ENCODE measurements at places on chromosomes 3 and 15.
A peak's percentile ranks its signal among the peaks of the same experiment; 100 is the strongest.

DNA sequence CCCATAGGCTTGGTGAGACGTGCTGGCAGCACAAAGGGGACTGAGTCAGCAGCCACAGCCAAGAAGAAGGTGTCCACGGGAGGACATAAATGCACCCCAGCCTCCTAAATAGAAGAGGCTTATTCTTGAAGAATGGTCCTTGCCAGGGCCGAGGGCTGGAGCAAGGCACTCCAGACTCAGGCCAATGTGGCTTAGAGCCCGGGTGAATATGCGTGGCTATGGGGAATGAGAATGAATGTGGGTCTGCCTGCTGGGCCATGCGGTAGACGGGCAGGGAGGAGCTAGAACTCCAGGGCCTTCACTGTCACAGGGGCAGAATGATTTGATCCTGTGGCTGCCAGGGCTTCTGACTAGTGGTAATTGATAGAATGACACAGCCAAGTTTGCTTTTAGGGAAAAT, 34.0 kb downstream of the DHX30 start:
- DNase-seq: no peak

GRCh38 chr3:11638495-11639358, 5.0 kb downstream of the VGLL4 start:
- DNase-seq: peak; percentile 70

- no peak for DNase-seq
Measured at GRCh38 chr3:177451301-177451750, 254.0 kb upstream of the TBL1XR1 start.

GRCh38 chr3:7144697-7145308, 283.9 kb downstream of the GRM7 start:
- DNase-seq: no peak

DNA sequence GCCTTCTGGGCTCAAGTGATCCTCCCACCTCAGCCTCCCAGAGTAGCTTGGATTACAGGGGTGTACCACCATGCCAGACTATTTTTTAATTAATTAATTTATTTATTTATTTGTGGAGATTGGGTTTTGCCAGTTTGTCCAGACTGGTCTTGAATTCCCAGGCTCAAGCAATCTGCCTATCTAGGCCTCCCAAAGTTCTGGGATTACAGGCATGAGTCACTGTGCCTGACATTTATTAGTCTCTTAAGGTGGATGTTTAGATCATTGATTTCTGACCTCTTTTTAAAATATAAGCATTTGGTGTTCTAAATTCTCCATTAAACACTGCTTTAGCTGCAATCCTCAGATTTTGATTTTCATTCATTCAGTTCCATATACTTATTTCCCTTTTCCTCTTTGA, 15.6 kb downstream of the FBXW12 start:
- DNase-seq: no peak

- DNase-seq: no peak
Measured at GRCh38 chr3:157128771-157129681, 30.9 kb downstream of the CCNL1 start.

DNA sequence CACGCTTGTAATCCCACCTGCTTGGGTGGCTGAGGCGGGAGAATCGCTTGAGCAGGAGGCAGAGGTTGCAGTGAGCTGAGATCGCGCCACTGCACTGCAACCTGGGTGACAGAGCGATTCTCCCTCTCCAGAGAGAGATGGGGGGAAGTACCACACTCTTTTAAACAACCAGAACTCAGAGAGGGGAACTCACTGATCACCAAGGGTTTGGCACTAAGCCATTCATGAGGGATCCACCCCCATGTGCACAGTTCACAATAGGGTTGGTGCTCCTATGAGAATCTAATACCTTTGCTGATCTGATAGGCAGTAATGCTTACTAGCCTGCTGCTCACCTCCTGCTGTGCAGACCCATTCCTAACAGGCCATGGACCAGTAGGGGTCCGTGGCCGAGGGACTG, 51.6 kb downstream of the QTRT2 start:
- no peak for DNase-seq

DNA sequence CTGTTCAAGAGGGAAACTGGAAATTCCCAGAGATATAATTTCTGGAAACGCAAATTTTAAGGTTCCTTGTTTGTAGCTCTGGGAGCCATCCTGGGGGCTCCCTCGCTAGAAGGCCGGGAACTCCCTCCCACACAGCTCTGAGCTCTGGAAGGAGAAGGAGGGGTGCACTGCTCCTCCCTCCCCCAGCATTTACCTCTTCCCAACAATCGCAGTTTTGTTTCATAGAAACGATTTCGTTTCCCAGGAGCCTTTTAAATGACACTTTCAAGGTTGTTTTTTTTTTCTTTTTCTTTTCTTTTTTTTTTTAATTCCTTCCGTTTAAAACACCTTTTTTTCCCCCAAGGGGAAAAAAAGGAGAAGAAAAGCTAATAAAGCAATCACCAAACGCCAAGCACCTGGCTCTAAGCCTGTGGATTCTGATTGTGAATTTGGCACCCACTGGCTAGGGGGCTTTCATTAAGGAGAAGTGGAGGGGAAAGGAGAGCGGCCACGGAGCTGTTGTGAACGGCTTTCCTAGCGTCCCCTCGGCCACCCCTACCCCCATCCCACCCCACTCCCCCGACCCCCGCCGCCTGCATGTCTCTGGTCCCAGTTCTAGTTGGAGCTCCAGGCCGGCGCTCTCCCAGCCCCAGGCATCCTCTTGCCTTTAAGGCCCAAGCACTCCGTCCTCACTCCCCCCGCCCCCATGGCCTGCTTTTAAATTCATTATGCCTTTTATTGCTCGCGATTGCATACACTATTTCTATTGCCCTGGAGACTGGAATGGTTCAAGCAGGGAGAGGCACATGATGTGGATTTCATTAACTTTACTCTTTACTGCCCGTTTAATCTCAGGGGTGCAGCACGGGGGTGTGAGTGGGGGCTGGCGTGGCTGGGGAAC, 13.6 kb upstream of the CCDC33 start:
- DNase-seq: peak; percentile 85
